NCI-H510A treated with DMSO at 0.1 percent for 48 hours (cell line): ENCODE measurements at places on chromosomes 12 and 14.
A peak's percentile ranks its signal among the peaks of the same experiment; 100 is the strongest.

DNA sequence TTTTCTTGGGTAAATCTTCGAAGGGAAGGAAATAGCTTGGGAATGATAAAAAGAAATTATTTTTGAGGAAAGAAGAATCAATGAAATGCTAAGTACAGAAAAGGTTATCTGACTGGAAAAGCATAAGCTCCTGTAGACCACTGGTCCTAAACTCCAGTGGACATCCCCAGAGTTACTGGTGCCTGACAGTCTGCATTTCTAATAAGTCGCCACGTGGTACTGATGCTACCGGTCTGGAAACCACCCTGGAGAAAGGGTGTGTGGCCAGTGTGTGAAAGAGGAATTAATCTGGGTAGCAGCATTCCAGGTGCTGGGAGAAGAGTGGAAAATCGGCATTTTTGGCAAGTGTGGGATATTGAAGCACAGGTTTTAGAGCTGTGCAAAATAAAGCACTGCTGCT lies 73.3 kb downstream of the FBXW8 start:
- DNase-seq = no peak

DNA sequence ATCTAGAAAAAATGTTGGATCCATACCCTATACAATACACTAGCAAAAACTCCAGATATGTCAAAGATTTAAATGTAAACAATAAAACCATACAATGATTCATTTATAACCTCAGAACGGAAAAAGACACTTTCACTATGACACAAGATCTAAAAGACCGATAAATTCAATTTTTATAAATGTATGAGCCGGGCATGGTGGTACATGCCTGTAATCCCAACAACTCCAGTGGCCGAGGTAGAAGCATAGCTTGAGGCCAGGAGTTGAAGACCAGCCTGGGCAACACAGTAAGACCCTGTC lies 2.5 kb upstream of the SOS2 start:
- no peak for DNase-seq

- no peak for DNase-seq
Measured at GRCh38 chr12:56040151-56040550, 1.6 kb upstream of the RPS26 start.

- DNase-seq = no peak
Measured at GRCh38 chr12:79295572-79295971, 395.2 kb downstream of the PAWR start.

- DNase-seq = peak; percentile 69
Measured at GRCh38 chr14:95291859-95292542, 27.7 kb downstream of the CLMN start.

GRCh38 chr12:69415471-69416275 lies 54.5 kb upstream of the FRS2 start:
- peak; percentile 5 for DNase-seq

GRCh38 chr12:106139422-106140171 lies 843 bp upstream of the NUAK1 start:
- DNase-seq = peak; percentile 59

DNA sequence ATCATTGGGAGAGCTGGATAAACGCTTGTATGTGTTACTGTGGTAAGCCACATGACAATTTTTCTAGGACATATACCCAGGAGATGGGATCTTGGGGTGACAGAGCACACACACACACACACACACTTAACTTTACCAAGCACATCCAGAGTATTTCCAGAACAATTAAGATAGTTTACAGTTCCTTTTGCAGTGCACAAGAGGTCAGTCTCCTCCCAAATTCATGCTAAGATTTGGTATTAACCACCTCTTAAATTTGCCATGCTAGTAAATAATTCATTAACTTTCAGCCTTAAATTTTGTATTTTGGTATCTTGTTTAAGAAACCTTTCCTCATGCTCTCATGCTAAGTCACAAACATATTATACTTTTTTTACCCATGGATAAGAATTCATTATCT lies 33.9 kb upstream of the LIMA1 start:
- DNase-seq = no peak

DNA sequence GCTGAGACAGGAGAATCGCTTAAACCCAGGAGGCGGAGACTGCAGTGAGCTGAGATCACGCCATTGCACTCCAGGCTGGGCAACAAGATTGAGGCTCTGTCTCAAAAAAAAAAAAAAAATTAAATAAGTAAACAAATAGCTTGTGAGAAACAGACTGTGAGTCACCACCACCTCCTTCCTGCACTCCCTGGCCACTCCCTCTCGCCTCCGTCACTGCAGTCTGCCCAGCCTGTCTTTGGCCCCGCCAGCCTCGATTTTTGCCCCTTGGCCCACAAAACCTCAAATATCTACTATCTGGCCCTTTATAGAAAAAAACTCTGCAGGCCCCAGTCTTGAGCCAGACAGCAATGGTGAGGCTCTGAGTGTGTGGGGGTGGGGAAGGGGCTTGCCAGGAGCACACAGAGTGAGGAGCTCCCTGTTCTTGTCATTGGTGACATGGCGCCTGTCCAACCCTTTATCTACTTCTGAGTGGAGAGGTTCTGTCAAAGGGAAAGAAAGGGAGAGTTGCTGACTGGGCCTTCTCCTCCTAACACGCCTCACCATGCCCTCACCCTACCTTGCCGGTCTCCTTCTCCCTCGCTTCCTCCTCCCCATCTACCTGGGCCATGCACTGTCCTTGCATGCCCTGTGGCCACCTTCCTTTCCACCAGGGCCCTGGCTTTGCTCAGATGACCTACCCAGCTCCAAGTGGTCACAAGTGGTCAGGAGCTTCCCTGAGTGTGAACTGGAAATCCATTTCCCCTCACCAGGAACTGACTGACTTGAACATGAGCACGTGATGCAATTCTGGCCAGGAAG lies 22.1 kb downstream of the LGMN start:
- DNase-seq = no peak
